Smooth muscle cell of the umbilical artery (primary cell): ENCODE measurements at places on chromosomes 11 and 22. TPM values are rescaled to one million over a fixed set of nuclear protein-coding genes. Genes with fewer than 3 reads are reported as not detected.

The OR51B2 gene
- total RNA-seq: not detected in 2 replicates

The CD3G gene
- not detected in 2 replicates for total RNA-seq

The POU2AF2 gene
- not detected in 2 replicates for total RNA-seq

The ISX gene
- total RNA-seq: not detected in 2 replicates

The USP2 gene
- 0.88 TPM in 1 of 2 replicates, not detected in the other for total RNA-seq

The OR8D2 gene
- total RNA-seq: not detected in 2 replicates

The TNNI2 gene
- not detected in 2 replicates for total RNA-seq
